Activated naive CD8-positive, alpha-beta T cell treated with anti-CD3 and anti-CD28 coated beads, Interleukin-2, amount 50 U/mL, for 16 hours (primary cell): ENCODE measurements at places on chromosomes 3 and 15.

- DNase-seq, result no peak
Observed at GRCh38 chr3:194817936-194818335, 132.3 kb downstream of the FAM43A start.

DNA sequence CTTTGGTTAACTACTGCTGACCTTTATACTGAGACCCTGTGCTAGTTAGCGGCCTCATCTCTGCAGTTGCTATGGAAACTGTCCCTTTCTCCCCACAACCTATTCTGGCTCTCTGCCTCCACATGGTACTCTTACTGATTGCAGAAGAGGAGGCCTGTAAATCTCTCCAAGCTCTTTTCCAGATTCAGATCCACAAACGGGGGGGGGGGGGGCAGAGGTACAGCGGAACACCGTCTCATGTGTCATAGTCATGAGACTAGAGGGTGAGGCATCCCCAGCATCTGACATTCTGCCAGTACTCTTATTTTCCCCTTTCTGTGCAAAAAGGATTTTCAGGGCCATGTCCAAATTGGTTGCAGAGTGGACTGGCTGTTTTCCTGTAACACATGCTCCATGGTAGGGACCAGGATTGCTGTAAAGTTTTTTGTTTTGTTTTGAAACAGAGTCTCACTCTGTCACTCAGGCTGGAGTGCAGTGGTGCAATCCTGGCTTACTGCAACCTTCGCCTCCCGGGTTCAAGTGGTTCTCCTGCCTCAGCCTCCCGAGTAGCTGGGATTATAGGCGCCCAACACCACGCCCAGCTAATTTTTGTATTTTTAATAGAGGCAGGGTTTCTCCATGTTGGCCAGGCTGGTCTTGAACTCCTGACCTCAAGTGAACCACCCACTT lies 8.3 kb upstream of the MAP1A start:
- no peak for DNase-seq

GRCh38 chr3:124969963-124970722 lies 35.6 kb upstream of the MUC13 start:
- no peak for DNase-seq

- DNase-seq, result no peak
Observed at GRCh38 chr3:144923046-144923775, 951.6 kb downstream of the DIPK2A start.

DNA sequence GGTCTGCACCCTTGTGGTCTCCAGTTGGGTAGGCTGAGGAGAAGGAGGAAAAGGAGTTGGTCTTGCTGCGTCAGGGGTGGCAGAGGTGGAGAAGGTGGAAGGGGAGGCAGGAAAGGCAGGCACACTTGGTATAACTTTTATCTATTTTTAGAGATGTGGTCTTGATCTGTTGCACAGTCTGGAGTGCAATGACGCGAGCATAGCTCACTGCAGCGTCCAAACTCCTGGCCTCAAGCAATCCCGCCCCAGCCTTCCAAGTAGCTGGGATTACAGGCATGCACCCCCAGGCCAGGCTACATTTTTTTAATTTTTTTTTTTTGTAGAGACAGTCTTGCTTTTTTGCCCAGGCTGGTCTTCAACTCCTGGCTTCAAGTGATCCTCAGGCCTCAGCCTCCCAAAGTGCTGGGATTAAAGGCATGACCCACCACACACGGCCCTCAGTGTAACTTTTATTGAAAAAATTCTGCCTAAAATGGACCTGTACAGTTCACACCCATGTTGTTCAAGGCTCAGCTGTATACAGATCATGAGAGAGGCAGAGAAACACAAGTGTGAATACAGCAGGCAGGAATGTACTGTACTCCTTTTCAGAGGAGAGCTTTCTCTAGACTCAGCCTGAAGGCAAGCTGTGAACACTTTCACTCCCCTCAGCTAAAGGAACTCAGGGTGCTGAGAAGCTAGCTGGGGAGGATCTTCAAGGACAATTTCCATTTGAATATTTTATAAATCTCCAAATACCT lies 2.1 kb upstream of the RHOV start:
- no peak for DNase-seq

DNA sequence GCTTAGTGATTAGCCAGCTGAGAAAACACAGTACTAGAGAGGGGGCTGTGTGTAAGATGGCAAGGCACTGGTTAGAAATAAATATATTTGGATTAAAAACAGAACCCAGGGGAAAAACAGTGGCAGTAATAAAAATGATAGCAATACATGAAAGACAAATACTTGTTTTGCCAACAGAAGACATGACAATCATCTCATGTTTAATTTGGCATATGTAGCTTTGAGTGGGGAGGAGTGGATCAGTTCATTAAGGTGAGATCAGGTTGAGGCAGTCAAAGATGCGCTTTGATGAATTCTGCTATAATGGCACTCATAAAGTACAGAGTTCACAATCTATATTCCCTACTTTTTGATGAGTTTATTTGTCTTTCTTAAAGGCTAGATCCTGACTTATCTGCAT lies 3.4 kb upstream of the HGD start:
- no peak for DNase-seq

- DNase-seq, result no peak
Observed at GRCh38 chr15:39736412-39737195, 46.0 kb downstream of the FSIP1 start.

DNA sequence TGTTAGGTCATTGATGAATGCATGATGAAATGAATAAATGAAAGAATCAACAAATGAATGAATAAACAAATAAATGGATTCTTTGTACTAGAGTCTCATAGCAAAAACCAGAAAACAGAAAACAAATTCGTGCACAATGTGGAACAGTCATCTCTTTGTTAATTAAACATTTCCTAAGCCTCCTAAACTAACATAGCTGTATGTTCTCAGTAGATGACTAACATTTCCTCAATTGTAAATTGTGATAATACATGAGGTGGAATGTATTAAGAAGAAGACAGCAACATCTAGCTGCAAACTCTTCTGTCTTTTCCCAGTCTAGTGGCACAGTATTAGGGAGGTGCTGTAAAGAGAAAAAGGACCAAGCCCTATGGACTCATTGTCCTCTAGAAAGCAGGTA lies 1021.0 kb downstream of the MCTP2 start:
- DNase-seq, result no peak

- no peak for DNase-seq
Observed at GRCh38 chr3:120569222-120570057, 26.7 kb upstream of the NDUFB4 start.

DNA sequence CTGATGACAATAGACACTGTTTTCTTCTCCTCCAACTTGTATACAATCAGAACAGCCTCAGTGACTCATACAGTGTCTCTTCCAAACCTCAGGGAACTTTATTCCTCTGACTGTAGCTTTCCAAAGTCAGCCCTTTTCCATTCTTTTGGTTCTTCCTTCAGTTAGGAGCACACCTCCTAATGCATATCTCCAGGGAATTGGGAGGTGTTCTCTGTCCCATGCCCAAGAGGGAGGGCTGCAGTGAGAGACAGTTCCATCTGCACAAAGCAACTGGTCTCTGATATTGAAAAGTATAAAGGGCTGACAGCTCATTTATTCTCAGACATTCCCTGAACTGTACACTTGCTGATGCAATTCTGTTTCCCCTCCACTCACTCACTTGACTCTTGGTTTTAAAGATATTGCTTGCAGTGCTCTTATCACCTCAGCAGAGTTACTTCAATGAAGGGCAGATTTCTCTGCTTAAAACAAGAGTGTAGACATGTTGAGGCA lies 337.8 kb upstream of the TBC1D5 start:
- no peak for DNase-seq

- no peak for DNase-seq
Observed at GRCh38 chr3:118505784-118506183, 528.9 kb downstream of the IGSF11 start.

DNA sequence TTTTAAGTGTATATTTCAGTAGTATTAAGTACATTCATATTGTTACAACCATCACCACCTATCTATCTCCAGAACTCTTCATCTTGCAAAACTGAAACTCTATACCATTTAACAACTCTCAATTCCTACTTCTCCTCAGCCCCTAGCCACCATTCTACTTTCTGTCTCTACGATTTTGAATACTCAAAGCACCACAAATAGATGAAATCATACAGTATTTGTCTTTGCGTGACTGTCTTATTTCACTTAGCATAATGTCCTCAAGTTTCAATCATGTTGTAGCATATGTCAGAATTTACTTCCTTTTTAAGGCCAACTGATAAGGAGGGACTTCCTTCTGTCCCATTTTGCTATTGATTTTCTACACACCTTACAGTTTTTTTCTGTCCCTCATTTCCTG lies 593.3 kb downstream of the FHIT start:
- DNase-seq, result no peak

- no peak for DNase-seq
Observed at GRCh38 chr3:59654123-59654479, 604.3 kb upstream of the CFAP20DC start.

- no peak for DNase-seq
Observed at GRCh38 chr15:75641603-75642002, 1.6 kb upstream of the IMP3 start.

- no peak for DNase-seq
Observed at GRCh38 chr3:71589132-71589531, 5.6 kb upstream of the FOXP1 start.

DNA sequence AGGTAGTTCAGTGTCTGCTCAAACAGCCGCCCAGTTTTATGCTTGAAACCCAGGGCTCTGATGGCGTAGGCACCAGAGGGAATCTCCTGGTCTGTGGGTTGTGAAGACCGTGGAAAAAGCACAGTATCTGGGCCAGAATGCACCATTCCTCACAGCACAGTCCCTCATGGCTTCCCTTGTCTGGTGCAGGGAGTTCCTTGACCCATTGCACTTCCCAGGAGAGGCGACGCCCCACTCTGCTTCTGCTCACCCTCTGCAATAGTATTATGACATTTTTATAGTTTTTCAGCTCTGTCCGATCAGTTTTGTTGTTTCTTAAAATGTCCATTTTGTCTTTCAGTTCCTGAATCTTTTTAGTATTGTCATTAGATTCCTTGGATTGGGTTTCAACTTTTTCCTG lies 343.5 kb downstream of the EDEM1 start:
- DNase-seq, result no peak

GRCh38 chr3:62374341-62375218 lies 1.2 kb upstream of the FEZF2 start:
- no peak for DNase-seq

GRCh38 chr3:170749765-170750477 lies 120.1 kb downstream of the RPL22L1 start:
- no peak for DNase-seq

DNA sequence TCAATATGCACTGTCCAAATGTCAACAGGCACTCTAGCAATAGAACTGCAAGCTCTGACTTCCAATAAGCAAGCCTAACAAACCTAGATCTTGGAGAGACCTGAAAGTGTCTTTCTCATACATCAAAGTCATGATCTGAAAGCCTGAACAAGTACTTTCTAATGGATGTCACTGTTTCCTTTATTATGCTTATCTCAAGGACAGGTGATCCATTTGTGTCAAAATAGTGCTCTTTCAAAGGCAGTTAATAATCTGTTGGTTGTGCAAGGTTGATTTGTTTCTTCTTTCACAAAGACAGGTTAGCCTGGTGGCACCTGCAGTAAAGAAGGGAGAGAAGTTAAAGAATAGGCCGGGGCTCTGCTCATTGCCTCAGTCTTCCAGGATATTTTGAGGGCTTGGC lies 146.8 kb downstream of the EPHB1 start:
- DNase-seq, result no peak

GRCh38 chr15:53218666-53219580 lies 428.8 kb upstream of the ONECUT1 start:
- no peak for DNase-seq

GRCh38 chr15:97866959-97867358 lies 93.5 kb upstream of the ARRDC4 start:
- no peak for DNase-seq

- no peak for DNase-seq
Observed at GRCh38 chr15:89078851-89079810, 9.1 kb upstream of the ABHD2 start.

- DNase-seq, result no peak
Observed at GRCh38 chr3:127026036-127026435, 43.1 kb downstream of the PLXNA1 start.

GRCh38 chr3:99858469-99858868 lies 40.8 kb downstream of the CMSS1 start:
- DNase-seq, result no peak

DNA sequence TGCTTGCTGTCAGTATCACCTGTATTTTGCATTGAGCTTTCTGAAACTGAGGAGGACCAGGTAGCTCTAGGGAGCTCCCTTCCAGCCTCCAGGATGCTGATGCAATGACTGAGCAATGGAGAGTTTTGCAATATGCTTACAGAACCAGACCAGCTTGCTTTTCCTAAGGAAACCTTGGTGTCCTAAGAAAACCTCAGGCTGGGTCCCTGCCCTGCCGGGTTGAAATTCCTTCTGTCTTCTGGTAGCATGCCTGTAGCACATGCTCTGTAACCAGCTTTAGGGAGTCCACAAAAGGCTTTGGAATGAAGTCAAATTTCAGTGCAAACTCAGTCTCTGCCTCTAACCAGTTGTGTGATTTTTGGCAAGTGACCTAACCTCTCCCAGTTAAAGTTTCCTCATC lies 65.8 kb upstream of the GSK3B start:
- no peak for DNase-seq

- DNase-seq, result no peak
Observed at GRCh38 chr3:126451511-126451910, 24.2 kb downstream of the ZXDC start.

- DNase-seq, result no peak
Observed at GRCh38 chr15:53589520-53590057, 169.9 kb downstream of the WDR72 start.
